Thoracic aorta (tissue), 2 donors: ENCODE measurements at places on chromosomes 2 and 18. TPM values are rescaled to one million over a fixed set of nuclear protein-coding genes. Genes with fewer than 3 reads are reported as not detected.

The GCG gene
- total RNA-seq: not detected

The SPDYA gene
- 5.3 TPM for total RNA-seq

The C2orf66 gene
- total RNA-seq: not detected

The SOCS6 gene
- total RNA-seq: 21.3 TPM

GRCh38 chr18:9437021-9437437 lies 38.3 kb upstream of the RALBP1 start:
- no peak overlapping the region for H3K4me3 ChIP-seq
- H3K36me3 ChIP-seq: no peaks in the 10 kb centered on the region
- no peaks in the 10 kb centered on the region for H3K27me3 ChIP-seq
- peak overlapping the region; percentile 1 for H3K27ac ChIP-seq
- peaks cover 13% of the 10 kb centered on the region for H3K4me1 ChIP-seq

DNA sequence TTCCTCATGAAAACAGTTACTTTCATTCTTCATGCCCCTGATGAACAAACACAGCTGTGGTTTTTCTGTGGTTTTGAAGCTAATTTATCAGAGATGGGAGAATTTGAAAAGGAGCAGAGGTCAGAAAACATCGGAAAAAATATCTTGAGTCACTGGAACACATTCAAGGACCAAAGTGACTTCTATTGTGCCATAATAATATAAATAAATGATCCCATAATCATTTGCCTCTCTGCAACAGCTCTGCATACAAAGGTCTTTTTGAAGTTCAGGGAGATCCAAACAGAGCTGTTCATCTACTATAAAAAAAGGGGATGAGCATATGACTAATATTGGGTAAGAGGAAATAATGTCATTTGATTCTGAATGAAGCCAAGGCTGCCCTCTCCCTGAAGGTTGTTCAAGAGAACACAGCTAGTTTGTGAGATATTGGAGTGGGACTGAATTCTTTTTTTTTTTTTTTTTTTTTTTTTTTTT lies 201.3 kb upstream of the GALNT5 start:
- H3K36me3 ChIP-seq: no peaks in the 10 kb centered on the region
- H3K4me3 ChIP-seq: no peak overlapping the region
- H3K27me3 ChIP-seq: no peaks in the 10 kb centered on the region
- H3K27ac ChIP-seq: no peak overlapping the region
- no peaks in the 10 kb centered on the region for H3K4me1 ChIP-seq

- no peaks in the 10 kb centered on the region for H3K27me3 ChIP-seq
- H3K4me1 ChIP-seq: peaks cover 29% of the 10 kb centered on the region
- no peak for DNase-seq
- H3K4me3 ChIP-seq: no peak overlapping the region
- peaks cover 20% of the 10 kb centered on the region for H3K36me3 ChIP-seq
These were observed 2.7 kb upstream of the DTYMK start for GRCh38 chr2:241689306-241689705.

DNA sequence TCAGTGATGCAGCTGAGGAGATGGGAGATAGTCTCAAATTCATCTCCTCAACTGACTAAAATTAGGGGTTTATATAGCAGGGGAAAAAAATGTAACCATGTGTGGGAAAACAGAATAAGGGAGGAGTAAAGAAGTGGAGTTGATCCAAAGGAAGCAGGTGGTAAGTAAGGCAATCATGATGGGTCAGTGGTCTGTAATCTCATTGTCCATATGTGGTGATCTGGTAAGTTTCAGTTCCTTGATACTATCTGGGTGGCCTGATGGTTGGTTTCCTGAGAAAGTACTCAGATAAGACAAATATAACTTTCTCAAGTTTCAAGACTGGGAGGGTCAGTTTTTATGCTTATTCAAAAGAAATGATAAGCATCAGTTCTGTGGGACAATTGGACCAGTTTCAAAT lies 312.3 kb upstream of the KCNJ3 start:
- no peak overlapping the region for H3K27ac ChIP-seq
- no peak overlapping the region for H3K4me3 ChIP-seq
- no peak for DNase-seq
- H3K4me1 ChIP-seq: no peaks in the 10 kb centered on the region
- no peaks in the 10 kb centered on the region for H3K27me3 ChIP-seq
